ENCODE measurements at places on chromosomes 12 and 14.

DNA sequence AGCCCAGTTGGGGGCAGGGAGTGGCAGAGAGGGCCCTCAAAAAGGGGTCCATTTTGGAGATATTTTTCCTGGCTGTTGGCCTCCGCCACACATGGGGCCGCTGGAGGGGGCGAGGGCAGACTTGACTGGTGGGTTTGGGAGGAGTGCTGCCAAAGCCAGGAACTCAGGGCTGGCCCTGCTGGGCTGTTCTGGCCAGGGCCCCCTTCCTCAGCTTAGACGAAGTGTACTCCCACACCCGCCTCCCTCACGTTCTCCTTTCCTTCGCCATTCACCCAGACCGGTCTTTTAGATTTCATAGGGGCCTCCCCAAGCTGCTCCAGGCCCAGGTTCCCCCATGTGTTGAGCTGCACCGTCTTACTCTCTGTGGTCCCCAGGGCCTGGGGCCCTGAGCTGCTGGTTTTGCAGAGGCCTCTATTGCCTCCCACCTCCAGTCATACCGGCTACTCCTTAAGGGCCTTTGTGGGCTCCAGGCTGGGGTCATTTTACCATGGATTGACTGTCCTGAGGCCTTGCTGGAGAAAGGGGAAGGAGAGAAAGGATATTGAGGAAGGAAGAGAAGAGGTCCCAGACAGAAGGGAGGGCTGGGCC, 1.3 kb downstream of the KRT7 start:
- DNase-seq, result no peak

DNA sequence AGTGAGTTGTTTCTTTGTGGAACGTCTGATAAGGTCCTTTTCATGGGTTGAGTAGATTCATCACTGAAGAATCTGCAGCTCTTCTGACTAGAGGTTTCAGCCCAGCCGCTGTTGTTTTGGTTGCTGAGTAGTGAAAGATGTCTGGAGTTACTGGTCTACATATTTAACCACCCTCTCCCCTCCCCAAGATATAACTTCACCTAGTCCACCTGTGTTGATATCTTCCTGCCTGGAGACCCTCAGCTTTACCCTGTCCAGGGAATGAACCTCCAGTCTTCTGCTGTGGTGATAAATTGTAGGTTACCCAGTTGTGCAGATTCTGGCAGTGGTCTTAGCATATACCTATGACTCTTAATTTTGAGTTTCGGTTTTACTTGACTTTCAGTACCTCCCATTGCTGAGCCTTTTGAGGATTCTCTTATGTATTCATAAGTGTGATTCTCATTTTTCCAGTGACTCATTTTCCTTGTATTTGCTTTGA, 62.9 kb downstream of the CCDC91 start:
- peak; percentile 38 for DNase-seq

DNA sequence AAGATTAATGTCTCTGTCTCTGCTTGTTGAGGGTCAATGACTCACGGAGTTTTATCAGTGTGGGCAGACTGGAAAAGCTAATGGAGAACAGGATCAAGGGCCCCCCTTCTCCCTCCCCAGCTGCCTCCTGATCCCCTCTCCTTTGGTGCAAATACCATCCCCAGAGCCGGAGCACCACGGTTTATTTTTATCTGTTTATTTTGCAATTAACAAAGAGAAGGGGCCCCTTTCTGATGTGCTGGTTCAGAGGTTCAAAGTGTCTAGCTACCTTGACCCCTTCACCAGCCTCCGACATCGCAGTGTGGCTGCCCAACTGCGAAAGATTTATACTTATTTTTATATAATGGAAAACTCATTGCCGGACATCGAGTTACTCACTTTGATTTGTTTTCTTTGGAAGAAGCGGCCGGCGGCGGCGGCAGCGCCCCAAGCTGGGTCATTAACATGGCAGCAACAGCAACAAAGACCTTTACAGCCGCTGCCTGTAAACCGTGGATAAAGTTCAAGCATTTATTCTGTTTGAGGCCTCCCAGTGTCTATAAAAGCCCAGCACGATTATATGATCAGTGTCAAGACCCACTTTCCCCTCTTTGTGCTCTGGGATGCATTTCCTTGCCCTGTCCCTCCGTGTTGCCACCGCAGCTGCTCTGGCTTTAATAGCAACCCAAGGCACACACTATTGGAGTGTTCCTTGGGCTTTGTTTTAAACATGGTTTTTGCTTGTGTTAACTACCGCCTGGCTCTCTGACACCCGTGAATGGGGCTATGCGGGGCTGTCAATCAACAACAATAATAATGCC, 47.4 kb upstream of the PARP11 start:
- DNase-seq, result peak; percentile 99

DNA sequence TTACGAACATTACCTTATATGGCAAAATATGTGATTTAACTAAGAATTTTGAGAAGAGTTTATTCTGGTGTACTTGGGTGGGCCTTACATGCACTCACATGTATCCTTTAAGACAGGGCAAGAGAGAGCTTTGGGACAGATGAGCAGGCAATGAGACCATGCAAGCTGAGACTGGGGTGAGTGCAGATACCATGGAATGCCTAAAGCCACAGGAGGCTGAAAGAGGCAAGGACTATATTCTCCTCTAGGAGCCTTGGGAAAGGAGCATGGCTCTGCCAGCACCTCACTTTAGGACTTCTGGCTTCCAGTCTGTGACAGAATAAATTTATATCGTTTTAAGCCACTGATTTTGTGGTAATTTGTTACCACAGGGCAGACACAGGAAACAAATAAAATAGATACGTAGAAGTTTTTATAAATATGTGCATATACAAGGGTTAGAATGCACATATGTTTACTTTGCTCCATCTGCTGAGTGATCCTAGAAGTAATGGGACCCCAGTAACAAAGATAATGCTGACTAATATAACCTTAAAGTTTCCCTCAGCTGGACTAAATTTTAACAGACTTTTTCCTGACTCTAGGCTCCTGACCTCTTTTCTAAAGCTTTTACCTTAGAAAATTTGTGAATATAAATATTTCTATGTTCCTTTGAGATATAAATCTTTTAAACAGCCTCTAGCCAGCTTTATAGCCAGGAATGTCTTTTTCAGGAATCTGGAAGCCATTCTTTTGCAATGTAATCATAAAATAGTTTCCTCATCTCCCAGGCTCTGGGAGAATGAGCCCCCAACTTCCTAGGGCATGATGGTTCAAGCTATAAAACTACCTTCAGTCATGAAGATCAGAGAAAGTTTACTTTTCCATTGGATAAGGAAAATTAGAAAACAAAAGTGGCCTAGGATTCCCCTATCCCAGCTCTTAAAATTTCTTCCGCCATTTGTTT, 216.8 kb downstream of the PPFIA2 start:
- DNase-seq, result no peak

DNA sequence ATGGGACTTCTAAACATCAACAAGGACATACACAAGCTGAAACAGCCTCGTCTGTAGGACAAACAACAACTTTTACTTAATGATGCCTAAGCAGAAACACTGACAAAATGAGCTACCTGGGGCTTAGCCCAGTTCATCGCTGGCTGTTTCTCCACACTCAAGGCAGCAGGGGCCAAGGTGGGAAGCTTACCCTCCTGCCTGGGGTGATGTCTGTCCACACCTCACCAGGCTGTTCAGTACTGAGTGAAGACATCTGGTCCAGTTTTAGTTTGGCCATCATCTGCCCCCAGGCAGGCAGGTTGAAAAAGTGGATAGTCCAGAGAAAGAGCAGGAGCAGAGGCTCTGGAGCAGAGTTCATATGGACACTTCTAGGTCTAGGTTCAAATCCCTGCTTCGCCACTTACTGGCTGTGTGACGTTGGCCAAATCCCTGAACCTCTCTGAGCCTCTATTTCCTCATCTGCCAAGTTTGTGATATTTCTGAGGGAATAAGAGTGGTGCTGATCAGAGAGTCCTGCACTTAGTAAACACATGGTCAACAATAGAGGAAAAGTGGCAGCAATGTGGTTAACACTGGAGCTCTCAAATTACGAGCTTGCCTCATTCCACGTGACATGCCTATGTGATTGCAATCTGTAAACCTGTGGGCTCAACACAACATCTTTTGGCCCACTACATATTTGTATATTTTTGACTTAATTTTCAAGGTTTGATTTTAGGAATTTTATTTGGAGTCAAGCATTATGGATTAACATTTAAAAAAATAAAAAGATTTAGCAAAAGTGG, 720.1 kb upstream of the TMEM132C start:
- DNase-seq, result no peak

DNA sequence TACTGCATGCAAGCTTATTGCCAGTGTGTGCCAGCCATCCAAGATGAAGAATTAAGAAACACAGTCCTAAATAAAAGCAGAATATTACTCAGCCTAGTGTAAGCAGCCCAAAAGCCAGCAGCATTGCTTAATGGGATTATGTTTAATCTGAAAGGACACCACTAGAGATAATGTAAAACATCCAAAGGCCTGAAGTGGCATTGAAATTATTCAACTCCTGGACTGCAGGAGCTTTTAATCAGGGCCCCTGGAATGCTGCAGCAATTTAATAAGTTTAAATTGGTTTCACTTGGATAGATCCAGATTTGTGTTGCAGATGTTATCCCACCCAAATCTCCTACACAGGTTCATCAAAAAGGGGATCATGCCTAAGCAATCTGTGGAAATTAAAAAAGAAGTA, 193.0 kb downstream of the C12orf50 start:
- DNase-seq, result no peak

- DNase-seq, result no peak
Observed at GRCh38 chr14:56471056-56471455, 108.5 kb upstream of the TMEM260 start.

- no peak for DNase-seq
Observed at GRCh38 chr12:113072136-113072535, 15.6 kb downstream of the DTX1 start.

DNA sequence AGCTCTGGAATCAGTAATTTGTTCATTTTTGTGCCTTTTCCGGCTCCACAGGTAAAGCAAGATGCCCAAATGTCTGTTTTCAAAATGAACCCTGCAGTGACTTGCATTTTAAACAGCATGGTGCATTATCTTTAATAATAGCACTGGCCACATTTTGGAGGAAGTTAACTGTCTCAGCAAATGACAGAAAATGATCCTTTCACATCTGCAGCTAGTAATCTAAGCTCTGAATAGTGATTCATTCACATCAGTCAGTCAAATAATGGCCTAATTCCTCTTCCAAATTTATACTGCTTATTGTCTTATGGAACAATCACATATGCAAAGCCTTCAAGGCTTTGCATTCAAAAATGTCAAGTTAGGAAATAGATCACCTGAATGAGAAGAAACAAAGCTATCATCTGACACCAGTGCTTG, 75.6 kb downstream of the PPM1H start:
- no peak for DNase-seq

DNA sequence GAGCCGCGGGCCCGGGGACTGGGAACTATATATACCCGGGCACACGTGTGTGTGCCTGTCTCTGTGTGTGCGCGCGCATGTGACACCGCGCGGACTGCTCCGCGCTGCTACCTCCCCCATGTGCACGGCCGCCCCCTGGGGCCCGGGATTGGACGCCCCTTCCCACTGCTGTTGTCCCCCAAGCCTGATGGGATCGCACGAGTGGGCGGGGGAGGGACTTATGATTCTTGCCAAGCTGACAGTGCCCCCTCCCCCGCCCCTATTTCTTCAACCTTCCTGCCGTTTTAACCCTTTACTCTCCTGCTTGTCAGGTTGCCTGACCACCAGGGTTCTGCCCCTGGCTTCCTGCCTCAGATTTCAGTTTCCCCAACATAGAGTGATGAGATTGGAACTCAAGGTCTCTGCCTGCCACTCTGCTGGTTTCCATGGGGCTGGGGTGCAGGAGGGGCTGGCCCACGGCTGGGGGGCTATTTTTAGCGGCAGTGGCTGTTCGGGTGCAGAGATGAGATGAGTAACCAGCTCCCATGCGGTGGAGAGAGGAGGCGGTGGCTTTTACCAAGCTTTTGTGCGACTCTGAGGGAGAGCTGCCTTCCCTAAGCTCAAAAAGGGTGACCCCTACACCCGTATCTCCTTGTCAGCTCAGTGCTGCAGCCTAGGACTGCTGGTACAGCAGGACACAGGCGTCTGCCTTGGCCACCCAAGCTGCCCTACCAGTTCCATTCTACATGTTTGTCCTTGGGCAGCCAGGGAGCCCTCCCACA, at the start of gene DDN:
DDN (minus strand) TSS at position 5 of the 761 bp plus-strand sequence. CDS start 88 bp downstream, outside the sequence.
- no peak for DNase-seq

Data from kidney glomerular epithelial cell (primary cell).